ENCODE measurements at places on chromosomes 1 and 21. TPM values are rescaled to one million over a fixed set of nuclear protein-coding genes. Genes with fewer than 3 reads are reported as not detected.

DNA sequence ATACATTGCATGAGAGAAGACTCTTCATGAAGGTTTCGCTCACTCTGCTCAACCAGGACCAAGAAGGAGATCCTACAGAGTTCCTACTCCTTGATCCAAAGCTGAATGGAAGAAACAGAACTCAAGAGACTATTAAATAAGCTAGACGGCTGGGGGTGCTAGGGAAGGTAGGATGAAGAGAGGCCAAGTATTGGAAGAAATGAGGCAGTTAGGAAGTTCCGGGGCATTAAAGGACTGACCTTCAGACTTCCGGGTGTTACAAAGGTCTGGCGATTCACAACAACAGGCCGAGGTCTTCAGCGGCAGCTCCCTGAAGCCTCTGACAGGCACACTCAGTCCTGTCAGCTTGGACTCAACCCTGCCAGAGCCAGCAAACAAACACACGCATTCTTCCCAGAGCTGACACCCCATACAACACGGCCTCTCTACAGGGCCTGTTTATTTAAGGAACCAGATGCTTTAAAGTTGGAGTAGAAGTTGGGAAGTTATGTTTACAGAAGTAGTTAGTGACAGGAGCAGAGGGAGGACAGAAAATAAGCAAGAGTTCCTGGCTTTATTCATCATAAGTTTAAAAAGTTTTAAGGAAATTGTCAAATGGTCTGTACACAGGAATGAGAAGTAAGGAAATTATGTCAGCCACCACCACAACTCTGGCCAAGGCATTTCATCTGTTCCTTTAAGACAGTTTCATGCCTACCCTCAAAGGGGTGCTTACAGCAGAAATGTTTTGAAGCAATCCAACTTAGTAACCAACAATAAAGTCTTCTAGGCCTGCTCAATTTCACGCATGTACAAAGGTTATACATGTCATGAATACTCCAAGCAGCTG, 4.7 kb downstream of the SORT1 start:
- DNase-seq, result no peak

PDZK1IP1 gene
- 1.0 TPM for total RNA-seq

GRCh38 chr1:64962441-64962840, 3.9 kb downstream of the JAK1 start:
- DNase-seq, result no peak

AQP10 gene
- 0.24 TPM for total RNA-seq

DNA sequence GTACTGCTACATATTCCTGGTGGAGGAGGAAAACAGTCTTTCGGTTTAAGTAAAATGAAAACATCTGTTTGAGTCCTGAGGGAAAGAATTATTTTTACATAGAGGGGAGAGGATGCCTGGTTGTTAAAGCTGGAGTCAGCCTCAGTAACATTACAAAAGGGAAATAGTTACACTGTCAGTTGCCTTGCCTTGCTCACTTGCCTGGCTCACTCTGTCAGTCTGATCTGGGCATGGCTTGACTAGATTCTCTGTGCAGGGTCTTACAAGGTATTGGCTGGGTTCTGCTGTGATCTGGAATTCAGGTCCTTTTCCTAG, 8.4 kb upstream of the UBE2U start:
- no peak for DNase-seq

- peak; percentile 80 for DNase-seq
Observed at GRCh38 chr21:14591882-14592281, 45.8 kb upstream of the SAMSN1 start.

BATF3 gene
- 10.8 TPM for total RNA-seq

DNA sequence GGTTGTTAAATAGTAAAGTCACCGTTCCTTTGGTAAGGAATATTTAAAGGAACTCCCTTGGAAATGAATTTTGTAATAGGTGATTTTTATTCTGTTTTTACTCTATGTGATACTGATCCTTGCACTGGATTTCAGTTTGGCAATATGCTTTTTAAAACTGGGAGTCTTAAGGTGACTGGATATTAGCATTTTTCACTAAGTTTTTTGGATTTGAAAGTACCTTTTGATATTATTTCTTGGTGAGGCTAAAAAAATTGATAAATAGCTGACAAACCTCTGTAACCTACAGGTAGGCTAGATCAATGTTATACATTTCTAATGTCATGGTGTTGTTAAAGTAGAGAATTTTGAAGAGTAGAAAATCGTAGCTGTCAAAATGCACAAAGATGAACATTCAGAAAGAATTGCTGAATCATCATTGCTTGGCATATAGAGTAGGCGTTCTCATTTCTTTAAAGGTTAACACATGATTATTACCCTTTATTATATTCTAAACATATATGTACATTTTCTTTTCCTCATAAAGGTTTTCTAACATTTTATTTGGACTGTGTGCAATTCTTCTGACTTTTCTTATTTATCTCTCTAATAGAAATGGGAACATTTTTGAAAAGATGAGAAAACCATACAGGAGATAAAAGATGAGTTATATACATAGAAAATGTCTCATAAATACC, 1.5 kb upstream of the DNAJB4 start:
- no peak for DNase-seq

HSD17B7 gene
- 4.0 TPM for total RNA-seq

GRCh38 chr1:65332821-65333220, 23.5 kb downstream of the DNAJC6 start:
- DNase-seq, result no peak

DNA sequence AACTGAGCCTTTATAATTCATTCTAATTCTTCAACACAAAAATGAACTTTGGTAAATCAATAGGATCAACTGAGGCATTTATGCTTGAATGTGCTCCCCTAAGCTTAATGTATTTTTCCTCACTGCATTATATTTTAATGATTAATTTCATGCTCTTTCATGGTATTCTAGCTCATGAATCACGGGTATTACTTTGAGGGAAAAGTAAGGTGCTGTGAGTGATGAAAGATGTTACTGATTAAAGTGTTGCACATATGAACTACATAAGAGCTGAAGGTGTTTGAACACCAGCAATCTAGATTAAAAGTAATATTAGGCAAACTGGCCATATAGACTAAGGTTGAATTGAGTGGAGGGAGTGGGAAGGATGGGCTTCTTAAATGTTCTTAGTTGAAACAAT, 1.9 kb downstream of the DPYD start:
- no peak for DNase-seq

PM20D1 gene
- 0.24 TPM for total RNA-seq

PADI2 gene
- total RNA-seq, result 1.00 TPM

DRAXIN gene
- 0.05 TPM for total RNA-seq

DNA sequence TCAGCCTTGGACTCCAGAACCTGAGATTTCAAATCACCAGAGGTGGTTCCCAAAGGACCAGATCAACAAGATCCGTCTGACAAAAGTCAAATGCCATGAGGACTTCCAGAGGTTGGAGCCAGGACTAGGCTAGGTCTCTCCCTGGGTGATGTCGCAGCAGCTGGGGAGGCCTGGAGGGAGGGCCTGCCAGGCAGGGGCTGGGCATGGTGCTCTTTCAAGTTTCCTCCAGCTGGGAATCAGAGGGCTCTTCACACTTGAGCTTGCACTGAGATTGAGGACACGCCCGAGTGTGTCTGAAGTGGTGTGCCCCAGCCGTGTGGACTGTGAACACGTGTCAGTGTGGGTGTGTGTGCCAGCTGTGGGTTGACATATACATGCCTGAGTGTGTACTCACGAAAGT, 21.3 kb upstream of the RSPO1 start:
- DNase-seq, result no peak

DNA sequence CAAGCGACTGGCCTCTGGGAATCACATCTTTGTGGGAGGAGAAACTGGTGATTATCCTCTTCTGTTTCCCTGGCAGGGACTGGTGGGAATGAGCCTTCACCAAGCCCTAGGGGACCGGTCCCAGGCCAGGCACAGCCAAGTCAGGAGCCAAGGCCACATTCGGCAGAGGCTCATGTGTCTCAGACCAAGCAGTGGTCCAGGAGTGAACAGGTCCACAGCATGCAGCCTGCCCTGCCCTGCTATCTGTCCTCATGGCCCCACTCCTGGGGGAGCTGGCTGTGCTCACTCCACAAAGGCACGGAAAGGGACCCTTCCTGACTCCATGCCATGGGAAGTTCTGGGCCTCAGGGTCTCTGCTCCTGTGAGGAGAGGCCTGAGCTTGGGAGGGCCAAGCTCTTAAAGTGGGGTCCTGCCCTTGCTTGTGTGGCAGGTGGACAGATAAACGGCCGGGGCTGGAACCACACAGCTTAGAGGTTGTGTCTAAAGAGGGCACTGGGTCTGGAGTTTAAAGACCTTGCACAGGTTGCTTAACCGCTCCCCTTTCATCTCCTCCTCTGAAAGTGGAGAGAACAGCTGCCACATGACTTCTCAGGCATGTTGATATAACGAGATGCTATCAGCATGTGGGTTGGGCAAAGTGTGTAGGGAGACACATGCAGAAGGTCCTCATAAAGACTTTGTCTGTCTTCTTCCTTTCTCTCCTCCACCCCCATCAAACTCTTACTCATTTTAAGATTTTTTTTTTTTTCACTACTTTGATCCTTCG, 57.5 kb downstream of the CASQ2 start:
- DNase-seq, result no peak

GABPB2 gene
- 18.2 TPM for total RNA-seq

COL9A2 gene
- 0.67 TPM for total RNA-seq

PALMD gene
- total RNA-seq, result 31.0 TPM

GRCh38 chr1:216854836-216855484, 131.7 kb upstream of the ESRRG start:
- DNase-seq, result no peak

DNA sequence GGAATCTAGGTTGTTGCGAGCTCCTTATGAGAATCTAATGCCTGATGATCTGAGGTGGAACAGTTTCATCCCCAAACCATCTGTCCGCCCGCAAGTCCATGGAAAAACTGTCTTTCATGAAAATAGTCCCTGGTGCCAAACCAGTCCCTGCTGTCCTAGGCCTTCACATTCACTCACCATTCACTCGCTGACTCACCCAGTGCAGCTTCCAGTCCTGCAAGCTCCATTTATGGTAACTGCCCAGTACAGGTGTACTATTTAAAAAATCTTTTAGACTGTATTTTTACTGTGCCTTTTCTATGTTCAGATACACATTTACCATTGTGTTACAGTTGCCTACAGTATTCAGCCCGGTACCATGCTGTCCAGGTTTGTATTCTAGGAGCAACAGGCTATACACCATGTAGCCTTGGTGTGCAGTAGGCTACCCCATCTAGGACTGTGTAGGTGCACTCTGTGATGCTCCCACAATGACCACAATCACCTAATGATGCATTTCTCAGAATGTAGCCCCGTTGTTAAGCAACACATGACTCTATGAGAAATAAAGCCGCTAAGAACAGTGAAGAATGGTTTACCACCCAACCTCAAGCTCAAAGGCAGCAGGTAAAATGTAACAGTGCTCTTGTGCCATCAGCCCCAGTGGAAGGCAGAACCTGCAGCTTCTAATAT, 2.4 kb downstream of the ECHDC2 start:
- DNase-seq, result no peak

DNA sequence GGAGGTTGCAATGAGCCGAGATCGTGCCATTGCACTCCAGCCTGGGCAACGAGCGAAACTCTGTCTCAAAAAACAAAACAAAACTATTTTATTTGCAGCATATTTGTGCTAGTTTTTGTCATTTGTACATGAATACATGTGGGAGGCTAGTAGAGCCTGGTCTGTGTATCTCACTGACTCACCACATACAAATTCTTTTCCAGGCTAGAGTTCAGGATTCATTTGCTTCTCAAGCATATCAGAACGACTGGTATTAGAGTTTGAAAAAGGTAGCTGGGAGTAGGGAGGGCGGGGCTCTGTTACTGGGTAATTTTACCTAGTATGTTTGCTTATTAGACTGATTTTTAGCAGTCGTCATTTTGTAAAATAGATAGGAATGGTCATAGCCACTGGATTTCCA, 4.5 kb upstream of the TOR3A start:
- no peak for DNase-seq

- peak; percentile 83 for DNase-seq
Observed at GRCh38 chr1:41241354-41241748, 755 bp downstream of the SCMH1 start.

GRCh38 chr1:207745839-207746767, 5.8 kb upstream of the CD46 start:
- no peak for DNase-seq

DNA sequence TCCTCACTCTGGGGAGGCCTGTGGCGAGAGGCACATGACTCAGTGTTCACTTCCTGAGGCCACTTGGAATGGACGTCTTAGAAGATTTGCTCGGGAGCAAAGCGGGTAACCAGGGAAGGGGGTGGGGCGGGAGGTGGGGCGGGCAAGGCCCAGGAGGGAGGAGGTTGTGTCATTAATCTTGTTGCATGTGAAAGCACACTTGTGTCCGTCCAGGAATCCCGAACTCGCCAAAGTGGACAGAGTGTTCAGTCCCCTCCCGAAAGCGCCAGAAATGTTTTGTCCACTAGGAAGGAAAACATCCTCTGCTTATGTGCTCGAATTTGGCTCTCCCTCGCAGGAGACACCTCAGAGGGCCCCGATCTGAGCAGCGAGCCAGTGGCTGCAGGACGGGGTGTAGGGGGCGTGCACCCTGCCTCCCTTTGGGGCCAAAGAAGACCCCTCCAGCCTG, 84.2 kb downstream of the SPSB1 start:
- no peak for DNase-seq

DNA sequence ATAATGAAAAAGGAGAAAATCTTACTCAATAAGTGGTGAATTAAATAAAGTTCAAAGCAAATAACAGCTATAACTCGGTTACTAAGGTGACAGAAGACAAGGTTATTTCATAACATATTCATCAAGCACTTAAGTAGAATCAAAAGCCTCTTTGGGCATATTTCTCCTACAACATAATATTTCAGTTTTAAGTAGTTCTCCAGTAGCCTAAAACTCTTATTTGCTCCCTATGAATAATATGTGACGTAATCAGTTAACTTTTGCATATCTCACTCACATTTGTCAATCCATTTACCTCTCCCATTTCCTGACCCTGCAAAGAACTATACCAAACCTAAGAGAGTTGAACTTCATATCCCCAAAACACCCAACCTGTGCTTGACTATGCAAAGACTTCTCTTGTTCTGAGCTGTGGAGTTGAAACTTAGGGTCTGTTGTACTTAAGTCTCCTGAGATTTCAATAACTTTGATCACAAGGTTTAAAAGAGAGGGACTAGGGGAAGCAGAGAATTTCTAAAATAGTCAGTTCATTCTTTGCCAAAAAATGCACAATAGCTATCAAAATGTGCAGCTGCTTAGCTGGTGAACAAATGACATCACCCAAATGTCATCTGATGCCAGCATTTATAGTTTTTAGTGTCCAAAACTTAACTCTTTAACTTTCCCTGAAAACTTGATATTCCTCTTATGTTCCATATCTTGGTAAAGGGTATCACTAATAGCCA, 37.2 kb downstream of the TTLL7 start:
- no peak for DNase-seq

DNA sequence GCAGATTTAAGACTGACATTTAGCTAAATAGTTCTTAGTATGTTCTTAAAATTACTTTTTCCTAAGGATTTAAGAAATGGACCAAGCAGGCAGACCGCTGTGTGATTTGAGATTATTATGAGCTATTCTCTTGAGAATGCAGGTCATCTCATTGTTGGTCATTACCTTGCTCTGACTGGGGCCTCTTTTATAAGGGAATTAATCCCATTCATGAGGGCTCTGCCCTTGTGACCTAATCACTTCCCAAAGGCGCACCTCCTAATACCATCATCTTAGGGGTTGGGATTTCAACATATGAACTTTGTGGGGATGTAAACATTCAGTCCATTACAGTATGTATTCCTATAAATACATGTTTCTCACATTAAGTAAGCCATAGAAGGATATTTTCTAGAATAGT, 24.2 kb downstream of the OSBPL9 start:
- no peak for DNase-seq

GRCh38 chr1:46411601-46412341, 17.7 kb downstream of the FAAH start:
- peak; percentile 73 for DNase-seq

ANXA9 gene
- not detected for total RNA-seq

CELF3 gene
- not detected for total RNA-seq

Data from posterior vena cava (tissue), 2 donors.